CD4-positive, alpha-beta T cell treated with Interleukin-4 for 4 hours (primary cell): ENCODE measurements at places on chromosomes 6 and 20.
A peak's percentile ranks its signal among the peaks of the same experiment; 100 is the strongest.

DNA sequence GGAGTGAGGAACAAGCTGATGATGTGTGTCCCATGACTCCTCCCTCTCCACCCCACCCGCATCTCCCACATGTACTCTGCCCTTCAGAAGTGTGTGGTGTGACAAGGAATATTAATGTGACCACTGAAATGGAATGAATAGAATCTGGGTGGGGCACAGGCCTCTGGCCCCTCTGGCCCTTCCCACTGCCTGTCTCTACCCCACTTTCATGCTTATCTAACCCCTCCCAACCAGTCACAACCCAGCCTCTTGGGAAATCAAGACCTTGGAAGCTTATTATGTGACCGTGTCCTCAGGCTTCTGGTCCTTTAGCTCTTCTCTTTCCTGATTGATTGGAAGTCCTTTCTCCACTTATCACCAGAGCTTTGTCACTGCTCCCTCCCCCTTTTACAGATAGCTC is 312.2 kb upstream of the SOX4 start:
- DNase-seq: no peak

DNA sequence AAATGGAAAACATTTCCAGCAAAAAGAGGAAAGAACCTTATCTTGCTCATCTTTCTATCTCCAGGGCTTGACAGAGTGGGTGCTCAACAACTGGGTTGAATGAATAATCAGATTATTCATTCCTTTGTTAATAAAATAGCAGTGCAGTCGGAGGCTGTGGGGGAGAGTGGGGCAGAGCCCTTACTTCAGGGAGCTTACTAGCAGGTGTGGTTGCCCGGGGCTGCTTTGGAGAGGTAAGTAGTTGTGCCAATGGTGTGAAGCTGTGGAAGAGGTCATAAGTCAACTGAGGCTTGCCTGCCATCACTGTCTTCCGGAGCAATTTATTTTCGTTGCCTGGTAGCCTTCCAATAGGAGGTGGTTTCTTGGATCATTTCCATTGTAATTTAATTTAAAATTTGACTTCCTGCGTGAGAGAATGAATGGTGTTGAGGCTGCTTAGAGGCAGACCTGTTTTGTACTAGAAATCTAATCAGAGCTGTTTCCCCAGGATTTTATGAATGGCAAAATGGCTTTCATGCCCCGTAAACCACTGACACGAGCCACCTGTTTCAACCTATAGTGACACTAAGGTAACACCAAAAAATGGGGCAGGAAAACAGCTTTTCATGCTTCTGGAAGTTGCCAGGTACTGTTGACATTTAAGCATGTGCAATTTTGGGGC is 51.4 kb downstream of the ZDHHC14 start:
- DNase-seq: no peak

DNA sequence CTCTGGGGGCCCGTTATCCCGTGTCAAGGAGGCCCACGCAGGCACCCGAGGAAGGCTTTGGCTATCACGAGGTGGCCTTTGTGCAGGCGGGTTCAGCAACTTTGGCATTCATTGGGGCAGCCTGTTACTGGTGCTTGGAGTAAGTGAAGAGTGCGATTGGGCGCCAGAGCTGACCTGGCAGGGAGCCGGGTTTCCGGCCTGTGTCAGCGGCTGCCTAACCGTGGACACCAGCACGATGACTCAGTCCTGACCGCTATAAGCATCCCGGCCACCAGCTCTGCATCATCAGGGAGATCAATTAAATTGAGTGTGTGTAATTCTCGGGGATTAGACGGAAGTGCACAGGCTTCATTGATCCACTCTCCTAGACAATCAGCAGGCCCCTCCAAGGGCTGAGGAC is 45.9 kb downstream of the CDH4 start:
- DNase-seq: no peak

DNA sequence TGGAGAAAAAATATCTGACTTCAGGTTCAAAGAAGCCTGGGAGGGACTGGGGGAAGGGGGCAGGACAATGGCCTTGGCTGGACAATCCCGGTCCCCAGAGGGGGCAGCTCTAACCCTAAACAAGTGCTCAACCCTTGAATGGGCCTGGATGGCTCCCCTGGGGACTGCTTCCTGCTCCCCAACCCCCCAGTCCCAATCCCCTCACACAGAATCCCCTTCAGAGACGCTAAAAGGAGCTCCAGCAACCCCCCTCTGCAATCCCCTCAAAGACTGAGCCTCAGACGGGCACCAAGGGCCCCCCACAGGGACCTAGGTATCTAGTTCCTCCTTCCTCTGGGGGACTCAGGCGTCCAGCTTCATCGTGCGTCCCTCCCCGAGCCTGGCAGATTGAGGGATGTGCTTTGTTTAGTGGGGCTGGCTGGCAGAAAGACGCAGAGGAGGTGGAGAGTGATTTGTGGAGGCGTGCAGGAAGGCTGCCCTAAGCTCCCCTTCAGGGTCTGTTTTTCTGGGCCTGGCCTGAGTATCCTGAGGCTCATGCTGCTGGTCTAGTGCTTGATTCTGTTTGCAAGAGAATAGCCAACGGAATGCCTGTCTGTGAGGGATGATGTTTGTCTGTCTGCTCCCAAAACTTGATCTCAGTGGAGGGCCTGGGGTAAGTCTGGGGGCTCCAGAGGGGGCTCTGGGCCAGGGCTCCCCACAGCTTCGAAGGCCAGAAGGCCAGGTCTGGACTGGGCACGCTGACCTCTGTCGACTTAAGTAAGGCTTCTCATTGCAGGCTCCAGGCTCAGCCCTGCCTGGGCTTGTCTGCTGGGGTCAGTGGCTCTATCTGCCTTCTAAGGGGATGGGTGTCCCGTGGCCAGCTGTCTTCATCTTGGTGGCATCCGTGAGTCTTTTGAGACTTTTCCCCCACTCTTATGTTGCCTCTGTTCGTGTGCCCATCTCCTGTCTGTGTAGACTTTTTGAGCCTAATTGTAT is 1.7 kb upstream of the POU5F1 start:
- no peak for DNase-seq

- DNase-seq: no peak
Observed at GRCh38 chr6:43923376-43924221, 153.6 kb downstream of the VEGFA start.

GRCh38 chr20:46545077-46545826 is 5.2 kb downstream of the OCSTAMP start:
- DNase-seq: peak; percentile 24

DNA sequence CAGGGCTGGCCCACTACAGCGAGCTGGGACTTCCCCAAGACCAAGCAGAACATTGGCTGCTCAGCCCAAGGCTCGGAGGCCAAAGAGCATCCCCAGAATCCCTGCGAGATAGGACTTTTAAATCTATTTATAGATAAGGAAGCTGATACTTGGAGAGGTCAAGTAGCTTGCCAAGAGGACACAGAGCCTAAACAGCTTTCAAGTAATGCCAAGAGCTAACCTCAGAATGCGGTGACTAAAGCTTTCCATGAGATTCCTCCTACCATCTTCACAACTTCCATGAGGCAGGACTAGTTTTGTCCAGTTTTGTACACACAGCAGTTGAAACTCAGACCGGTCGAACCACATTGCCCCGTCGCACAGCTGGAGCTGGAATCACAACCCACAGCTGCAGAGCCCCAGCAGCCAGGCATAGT is 168.1 kb upstream of the TOP1 start:
- DNase-seq: no peak

DNA sequence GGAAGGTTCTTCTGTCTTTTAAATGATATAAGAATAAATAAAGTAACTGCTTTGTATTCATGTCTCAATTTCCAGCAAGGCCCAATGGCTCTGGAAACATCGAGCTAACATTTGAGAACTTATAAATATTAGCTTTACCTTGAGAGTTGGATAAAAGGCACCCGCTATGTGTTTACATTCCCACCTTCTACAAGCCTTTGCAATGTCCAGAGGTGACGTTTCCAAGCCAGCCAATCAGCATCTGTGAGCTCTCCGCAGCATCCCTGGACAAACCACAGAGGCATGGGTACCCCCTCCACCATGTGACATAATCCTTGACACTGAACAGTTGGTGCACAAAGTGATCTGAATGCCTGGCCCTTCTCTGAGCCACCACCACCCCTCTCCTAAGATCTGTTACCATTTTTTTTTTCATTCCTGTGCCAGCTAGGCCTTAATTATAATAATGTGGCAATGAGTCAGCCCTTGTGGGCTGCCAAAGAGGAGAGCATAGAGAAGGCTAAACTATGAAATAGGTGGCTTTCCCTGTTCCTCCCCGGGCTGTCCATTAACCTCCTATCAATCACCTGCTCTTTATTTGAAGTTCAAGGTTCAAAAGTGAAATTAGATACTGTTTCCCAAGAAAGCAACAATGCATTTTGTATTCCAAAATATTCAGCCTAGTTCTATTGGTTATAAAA is 4.1 kb downstream of the CBLN4 start:
- no peak for DNase-seq

- no peak for DNase-seq
Observed at GRCh38 chr20:44065401-44066340, 121.3 kb downstream of the JPH2 start.
